ENCODE measurements at places on chromosomes 16 and 17.

DNA sequence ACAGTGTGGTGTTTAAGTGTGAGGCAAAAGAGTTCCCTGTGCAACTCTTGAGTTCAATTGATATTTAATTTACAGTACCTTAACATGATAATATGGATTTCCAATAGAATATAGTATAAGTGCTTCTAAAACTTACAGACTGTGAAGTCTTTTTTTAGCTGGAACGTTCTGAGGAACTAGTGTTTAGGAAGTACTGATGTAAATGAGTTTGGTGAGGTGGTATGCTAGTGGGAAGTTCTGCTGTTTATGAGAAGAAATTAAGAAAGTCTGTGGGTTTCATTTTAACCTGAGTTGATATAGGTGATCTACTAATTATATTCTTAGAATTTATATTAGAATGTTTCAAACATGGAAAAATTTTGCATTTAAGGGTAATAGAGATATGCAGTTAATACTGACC, 32.0 kb downstream of the PTRH2 start:
- no peak for DNase-seq

GRCh38 chr17:70869402-70870085, 700.2 kb downstream of the KCNJ2 start:
- no peak for DNase-seq

DNA sequence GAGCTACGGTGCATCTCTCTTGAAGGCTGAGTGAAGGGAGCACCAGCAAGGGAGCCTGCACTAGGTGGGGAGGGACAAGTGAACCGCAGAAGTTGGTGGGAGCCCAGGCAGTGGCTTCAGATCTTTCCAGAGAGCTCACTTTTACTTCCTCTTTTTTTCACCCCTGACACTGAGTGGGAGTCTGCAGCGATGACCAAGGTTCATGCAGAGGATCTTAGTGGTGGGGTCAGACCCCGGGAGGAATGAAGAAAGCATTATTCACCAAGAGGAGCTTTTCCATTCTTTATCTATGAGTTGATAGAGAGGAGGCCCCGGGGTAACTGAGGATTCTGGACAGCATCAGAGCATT, 3.0 kb upstream of the CCL2 start:
- no peak for DNase-seq

DNA sequence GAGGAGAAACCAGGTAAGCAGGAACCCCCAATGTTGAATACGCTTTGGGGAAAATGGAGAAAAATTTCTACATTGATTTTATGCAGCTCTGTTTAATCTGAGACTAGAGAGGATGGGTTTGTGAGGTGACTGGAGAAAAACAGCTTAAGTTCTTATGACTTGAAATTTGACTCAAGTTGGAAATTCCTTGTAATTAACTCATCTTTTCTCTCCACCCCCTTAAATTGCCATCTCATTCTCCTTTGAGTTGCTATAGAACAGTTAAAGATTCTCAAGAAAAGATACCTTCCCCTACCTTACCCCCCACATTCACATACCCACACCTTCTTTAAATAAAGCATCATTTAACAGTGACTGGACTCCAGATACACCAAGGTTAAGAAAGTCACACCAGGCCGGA, 24.2 kb downstream of the ZNRF1 start:
- DNase-seq: no peak

GRCh38 chr17:28385037-28385400, 13.5 kb downstream of the SARM1 start:
- no peak for DNase-seq

- DNase-seq: no peak
These were observed 65.2 kb upstream of the ZNF469 start for GRCh38 chr16:88317613-88317965.

- DNase-seq: peak; percentile 62
These were observed 58.1 kb downstream of the SLFN11 start for GRCh38 chr17:35315283-35315682.

DNA sequence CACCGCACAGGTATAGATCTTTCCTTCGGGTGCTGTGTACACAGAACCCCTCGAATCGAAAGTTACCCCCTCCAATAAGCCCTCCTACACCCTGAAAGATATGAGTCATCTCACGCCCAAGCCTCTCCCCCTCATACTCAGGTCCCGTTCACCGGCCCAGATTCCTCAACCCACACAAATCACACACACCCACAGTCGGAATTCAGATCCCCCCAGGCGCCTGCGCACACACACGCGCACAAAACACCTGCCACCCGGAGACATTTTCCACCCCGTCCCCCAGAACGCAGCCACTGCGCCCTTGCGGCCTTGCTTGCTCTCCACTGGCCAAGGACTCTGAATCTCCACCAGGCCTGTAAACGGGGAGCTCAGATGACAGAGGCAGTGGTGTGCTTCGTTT, 4.9 kb downstream of the JPH3 start:
- DNase-seq: no peak

GRCh38 chr16:79602628-79603014, 2.1 kb upstream of the MAF start:
- DNase-seq: no peak

DNA sequence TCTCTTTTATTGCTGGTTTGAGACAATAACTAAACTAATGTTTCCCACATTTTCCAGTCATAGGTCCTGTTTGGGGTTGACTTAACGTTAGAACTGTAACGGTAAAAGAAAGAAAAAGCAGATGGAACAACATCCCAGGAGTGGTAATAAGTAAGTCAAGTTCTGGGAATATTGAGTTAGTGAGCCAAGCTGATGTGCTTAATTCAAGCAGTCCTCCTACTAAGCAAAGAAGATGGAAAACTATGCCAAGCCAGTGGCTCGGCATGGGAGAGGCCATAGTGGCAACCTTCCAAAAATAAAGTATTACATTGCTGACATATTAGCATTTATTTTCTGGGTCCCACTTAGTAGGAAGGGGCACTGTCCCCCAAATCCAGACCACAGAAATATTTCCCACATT, 161.7 kb upstream of the CDH5 start:
- DNase-seq: no peak

GRCh38 chr17:50866950-50867362, 802 bp upstream of the TOB1 start:
- DNase-seq: peak; percentile 33

GRCh38 chr16:3797904-3798811, 80.8 kb upstream of the TRAP1 start:
- DNase-seq: no peak

DNA sequence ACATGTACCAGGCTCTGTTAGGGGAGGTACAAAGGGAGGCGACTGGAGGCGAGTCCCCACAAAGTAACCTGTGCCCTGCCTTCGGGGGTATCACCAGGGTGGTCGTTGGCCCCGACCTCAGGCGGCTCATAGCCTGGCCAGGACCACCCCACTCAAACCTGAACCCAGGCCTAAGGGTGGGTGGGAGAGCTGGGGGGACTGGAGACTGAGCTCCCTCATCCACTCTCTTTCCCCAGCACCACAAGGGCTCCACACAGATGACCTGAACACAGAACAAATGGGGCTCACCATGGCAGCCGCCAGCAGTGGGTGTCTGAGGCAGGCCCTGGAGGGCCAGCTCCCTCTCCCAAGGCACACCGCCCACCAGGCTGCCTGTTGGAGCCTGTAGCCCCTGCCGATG, 120.6 kb upstream of the TNRC6C start:
- DNase-seq: no peak

- no peak for DNase-seq
These were observed 25.2 kb downstream of the HLF start for GRCh38 chr17:55289978-55290377.

GRCh38 chr17:35293151-35293847, 50.4 kb downstream of the SLFN5 start:
- DNase-seq: no peak

- no peak for DNase-seq
These were observed 5.2 kb downstream of the SECTM1 start for GRCh38 chr17:82328141-82328993.

DNA sequence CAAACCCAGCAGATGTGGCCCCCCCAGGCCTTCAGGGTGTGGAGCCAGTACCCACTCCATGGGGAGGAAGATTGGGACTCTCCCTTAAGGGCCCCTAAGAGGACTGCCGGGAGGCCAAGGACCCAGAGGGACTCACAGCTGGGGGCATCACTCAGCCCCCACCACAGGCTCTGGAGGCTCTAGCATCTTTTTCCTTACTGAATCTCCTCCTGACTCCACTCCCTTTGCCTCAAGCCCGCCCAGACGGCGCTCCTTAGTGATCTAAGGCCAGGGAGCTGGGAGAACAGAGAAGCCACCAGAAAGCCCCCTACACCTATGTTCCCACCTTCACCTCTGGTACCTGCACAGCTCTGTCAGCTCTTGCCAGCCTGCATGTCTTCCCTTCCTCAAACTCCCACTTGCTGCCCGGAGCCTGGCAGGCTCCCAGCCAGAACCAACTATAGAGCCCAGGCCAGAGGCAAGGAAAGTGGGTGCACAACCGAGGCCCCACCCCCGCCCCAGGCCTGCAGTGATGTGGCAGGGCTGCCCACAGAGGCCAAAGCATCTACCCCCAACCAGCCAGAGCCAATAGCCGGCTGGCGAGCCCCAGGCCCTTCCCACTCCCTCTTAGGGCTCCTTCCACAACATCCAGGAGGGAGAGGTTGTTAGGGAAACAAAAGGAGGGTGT, 22.3 kb upstream of the MPO start:
- no peak for DNase-seq

DNA sequence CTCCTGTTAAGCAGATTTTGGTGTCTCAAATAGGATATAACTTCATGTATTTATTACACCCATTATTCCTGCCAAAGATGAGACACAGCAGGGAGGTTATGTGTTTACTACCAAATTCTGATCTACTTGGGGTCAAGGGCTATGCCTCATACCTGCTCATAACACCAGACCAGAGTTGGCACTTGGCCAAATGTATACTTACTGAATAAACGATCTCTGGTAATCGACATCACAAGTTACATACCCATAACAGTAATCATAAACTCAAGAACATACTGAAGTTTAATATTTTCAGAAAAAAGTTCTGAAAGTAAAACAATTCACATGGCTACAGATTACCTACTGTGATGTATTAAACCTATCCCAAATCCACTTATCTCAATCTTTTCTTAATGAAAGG, 2.9 kb downstream of the TMEM170A start:
- DNase-seq: no peak

DNA sequence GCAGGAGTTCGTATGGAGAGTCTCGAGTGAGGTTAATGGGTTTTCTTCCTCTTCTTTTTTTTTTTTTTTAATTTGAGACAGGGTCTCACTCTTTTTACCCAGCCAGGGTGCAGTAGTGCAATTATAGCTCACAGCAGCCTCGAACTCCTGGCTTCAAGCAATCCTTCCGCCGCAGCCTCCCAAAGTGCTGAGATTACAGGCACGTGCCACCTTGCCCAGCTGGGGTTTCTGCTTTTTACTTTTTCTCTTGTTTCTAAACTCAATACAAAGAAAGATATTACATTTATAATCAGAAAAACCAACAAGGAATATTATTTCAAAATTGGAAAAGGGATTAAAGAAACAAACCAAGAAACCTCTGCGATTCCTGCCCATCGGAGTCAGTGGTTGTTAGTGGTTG, 175.9 kb downstream of the SEC14L1 start:
- no peak for DNase-seq

DNA sequence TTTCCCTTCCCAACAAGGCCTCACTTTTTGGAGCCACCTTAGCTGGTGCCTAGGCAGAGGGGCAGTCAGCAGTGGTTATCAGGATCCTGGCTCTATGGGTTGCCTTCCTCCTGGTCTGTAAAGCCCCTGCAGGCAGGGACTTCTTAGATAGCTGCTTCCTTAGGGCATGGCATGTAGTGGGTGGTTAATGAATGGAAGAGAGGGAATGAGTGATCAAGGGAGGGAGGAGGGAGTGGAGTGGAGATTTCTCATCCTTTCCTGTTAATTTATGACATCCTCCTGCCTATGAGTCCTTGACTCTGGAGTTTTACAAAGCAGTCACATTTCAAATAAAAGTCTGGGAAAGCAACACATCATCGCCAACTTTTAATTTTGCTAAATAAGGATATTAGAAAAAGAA, 40.7 kb downstream of the SNX20 start:
- no peak for DNase-seq
